ENCODE measurements at places on chromosomes 6 and 20. TPM values are rescaled to one million over a fixed set of nuclear protein-coding genes. Genes with fewer than 3 reads are reported as not detected.

RMND1 gene
- 18.3 TPM for total RNA-seq

DNA sequence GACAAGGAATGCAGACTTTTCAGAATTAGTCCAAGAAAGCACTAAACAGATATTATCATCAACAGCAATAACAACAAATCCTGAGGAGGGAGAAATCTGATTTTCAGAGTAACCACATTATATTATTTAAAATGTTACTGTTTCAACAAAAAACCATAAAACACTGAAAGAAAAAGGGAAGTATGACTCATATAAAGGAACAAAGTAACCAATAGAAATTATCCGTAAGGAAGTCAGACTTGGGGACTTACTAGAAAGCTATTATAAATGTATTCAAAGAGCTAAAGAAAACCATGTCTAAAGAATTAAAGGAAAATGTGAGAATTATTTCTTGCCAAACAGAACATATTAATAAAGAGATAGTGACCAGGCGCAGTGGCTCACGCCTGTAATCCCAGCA is 98.1 kb downstream of the MYLK4 start:
- no peak for DNase-seq

DNA sequence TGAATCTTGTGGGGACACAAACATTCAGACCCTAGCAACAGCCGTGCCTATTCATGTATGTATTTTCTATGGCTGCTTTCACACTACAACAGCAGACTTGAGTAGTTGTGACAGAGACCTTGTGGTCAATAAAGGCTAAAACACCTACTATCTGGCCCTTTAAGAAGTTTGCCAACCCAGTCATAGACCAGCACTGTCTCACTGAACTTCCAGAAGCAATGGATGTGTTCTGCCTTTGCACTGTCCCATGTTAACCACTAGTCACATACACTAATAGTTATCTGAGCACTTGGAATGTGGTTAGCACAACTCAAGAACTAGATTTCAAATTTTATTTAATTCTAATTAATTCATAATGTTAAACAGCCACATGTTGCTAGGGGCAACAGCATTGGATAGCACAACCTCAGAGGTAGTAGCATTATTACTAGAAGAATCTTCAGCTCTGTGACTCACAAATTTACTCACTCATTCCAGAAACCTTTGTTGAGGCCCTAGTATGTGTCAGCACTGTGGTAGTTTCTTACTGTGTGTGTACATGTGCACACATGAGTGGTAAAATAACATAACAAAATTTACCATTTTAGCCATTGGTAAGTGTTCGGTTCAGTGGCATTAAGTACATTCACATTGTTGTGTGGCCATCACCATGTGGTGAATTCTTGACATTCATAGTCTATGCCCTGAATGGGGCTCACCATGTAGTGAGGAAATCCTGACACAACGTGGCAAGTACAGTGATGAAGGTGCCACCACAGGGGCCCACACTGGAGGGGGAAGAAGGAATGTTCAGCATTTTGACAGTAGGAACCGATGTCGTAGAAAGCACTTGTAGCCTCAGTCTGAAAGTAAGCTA is 107.3 kb downstream of the CEP57L1 start:
- DNase-seq: no peak

ACOT8 gene
- total RNA-seq: 24.9 TPM

PIGU gene
- 22.0 TPM for total RNA-seq

- no peak for DNase-seq
These were observed 39.9 kb downstream of the SLC22A3 start for GRCh38 chr6:160387916-160388643.

- no peak for DNase-seq
These were observed 3.9 kb downstream of the PLCG1 start for GRCh38 chr20:41141153-41141815.

GRCh38 chr6:135904666-135905065 is 53.2 kb downstream of the PDE7B start:
- DNase-seq: no peak

UBE2C gene
- total RNA-seq: 133 TPM

DNA sequence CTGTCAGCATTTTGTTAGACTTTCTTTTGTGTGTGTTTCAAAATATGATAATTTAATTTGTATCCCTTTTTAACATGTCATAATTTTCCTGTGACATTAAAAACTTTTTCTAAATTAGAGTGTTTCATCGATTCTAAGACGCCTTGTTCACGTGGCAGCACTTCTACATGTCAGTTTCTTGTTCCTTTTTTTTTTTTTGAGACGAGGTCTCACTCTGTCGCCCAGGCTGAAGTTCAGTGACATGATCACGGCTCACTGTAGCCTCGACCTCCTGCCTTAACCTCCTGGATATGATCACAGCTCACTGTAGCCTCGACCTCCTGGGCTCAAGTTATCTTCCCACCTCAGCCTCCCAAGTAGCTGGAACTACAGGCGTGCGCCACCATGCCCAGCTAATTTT is 27.6 kb upstream of the ADRM1 start:
- no peak for DNase-seq

DNA sequence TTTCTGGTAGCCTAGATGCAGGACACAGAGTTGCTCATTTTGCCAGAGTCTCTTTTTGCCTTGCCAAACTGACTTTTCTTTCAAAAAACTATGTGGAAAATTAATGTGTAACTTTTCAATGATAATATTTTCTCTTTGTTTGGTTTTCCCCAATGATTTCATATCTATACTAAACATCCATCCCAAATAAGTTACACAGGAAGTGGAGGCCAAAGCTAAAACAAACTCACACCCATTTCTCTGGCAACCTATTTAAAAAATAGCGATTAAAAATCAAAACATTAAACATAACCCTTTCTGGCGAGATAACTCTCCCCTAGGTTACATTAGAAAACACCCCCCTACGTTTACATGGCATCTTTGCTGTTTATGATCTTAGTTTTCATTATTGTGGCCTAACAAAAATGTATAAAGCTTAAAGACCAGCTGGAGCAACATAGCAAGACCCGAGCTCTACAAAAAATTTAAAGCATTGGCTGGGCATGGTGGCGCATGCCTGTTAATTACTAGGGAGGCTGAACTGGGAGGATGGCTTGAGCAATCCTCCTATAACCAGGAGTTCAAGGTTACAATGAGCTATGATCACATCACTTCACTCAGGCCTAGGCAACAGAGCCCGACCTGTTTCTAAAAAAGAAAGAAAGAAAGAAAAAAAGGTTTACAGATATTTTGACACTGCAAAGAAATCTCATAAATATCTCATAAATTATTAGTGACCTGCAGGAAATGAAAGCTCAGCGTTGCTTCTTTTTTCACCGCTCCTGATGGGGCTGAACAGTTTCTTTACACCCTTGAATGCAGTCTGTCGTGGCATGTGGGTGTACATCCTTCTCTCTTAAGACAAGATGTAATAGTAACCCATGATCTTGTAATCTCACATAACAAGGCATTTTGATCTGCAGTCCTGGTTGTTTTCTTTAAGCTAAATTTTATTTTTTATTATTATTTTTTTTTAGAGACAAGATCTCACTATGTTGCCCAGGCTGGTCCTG is 32.8 kb upstream of the CEP85L start:
- no peak for DNase-seq

DNA sequence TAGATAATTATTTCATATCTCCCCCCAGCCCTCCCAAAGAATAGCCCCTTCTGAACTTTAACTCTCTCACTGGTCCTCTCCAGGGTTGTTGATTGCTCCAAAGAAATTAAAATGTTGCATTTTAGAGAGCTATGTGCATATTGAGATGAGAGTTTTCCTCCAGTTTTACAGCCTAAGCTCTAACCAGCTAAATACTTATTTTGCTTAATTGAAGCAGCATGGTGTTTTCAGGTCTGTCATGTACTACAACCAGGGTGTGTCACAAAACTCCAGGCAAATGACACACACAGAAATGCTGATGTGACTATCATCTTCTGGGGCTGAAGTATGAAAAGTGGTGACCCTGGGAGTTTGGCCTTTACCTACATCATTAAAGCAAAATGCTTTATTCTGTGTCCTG is 196.8 kb upstream of the STXBP5 start:
- DNase-seq: no peak

- DNase-seq: no peak
These were observed 117.0 kb downstream of the ERMARD start for GRCh38 chr6:169868458-169868857.

- no peak for DNase-seq
These were observed 44.4 kb downstream of the MDFI start for GRCh38 chr6:41682497-41683272.

OR2J3 gene
- not detected for total RNA-seq

- DNase-seq: no peak
These were observed 4.0 kb upstream of the HEY2 start for GRCh38 chr6:125745281-125746018.

GRCh38 chr20:11001764-11002540 is 328.2 kb upstream of the JAG1 start:
- no peak for DNase-seq

TFAP2C gene
- not detected for total RNA-seq

GRCh38 chr6:167664678-167665660 is 161.7 kb upstream of the AFDN start:
- DNase-seq: no peak

DNA sequence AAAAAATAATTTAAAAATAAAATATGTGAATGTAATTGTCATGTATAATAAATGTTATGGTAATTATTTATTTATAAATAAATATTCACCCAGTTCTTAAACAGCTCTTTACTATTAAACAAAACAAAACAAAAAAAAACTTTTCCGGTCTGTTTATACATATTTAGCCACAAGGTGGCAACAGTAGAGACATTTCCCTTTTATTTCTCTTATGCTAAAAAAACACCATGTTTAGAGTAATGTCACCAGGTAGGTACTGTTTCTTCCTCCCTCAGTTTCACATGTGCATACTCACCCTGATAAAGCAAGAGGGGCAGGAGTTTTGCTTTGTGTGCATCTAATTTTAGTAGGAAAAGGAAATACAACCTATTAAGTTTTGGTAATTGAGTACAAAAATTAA is 610.4 kb upstream of the IMPG1 start:
- no peak for DNase-seq

DZANK1 gene
- 4.8 TPM for total RNA-seq

VSX1 gene
- total RNA-seq: not detected

DNA sequence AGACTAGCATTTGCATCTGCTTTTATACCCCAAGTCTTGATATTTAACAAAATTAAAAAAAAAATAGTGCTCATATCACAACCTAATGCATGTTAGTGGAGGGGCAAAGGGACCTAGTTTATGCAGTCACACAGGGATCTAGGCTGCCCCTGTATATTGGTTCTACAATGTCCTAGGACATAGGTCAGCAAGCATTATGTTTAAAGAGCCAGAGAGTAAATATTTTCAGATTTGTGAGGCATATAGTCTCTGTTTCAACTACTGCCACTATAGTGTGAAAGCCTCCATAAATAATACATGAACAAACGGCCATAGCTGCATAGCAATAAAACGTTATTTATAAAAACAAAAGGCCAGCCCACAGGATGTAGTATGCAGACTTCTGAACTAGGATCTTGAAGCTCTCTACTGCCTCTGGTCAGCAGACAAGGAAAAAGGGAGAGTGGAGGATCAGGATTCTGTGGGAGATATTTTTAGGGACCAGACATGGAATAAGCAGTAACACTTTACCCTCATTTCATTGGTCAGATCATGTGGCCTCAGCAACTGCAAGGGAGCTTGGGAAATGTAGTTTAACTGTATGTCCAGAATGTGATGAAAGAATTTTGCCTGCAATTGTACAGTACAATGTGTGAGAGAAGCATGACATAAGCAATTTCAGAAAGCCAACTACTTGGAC is 414.2 kb upstream of the SPTLC3 start:
- DNase-seq: no peak

RSPH4A gene
- total RNA-seq: 0.13 TPM

DNA sequence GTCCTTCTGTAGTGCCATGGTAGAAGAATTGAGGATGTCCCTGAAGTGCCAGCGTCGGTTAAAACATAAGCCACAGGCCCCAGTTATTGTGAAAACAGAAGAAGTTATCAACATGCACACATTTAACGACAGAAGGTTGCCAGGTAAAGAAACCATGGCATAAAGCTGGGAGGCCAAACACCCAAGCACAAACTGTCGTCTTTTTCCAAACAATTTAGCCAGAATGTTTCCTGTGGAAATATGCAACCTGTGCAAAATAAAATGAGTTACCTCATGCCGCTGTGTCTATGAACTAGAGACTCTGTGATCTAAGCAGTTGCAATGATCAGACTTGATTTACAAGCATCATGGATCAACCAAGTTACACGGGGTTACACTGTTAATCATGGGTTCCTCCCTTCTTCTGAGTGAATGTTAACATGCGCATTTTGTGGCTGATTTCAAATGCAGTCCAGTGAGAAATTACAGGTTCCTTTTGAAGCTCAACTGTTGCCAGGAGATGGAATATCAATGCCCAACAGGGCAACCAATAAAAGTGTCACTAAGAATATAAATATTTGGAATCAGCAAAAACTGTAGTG is 674.9 kb downstream of the GRIK2 start:
- DNase-seq: no peak

ADGRF1 gene
- total RNA-seq: 0.08 TPM

DNA sequence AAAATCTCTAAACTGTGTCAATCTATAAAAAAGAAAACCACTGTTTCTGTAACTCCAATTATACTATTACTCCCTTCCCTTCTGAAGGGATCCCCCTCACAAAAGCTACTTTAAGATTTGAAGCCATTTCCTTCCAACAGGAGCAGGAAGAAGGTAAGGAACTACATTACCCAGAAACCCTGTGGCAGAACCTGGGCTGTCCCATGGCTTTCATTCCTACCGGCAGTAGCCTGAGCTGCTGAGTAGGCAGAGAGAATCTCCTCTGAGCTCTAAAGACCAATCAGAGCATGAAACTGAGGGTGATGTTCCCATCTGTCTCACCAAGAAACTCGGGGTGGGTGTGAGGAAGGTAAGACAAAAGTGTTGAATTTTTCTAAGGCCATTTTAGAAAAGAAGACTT is 108.0 kb upstream of the LRFN2 start:
- DNase-seq: no peak

GRCh38 chr6:111487661-111488060 is 4.6 kb upstream of the REV3L start:
- DNase-seq: peak; percentile 83

- no peak for DNase-seq
These were observed 159.5 kb upstream of the MANEA start for GRCh38 chr6:95417856-95418255.

- no peak for DNase-seq
These were observed 614.2 kb upstream of the CITED2 start for GRCh38 chr6:139988685-139989084.
